Heart right ventricle (tissue), 16 donors: ENCODE measurements at places on chromosomes 1 and 21. TPM values are rescaled to one million over a fixed set of nuclear protein-coding genes. Genes with fewer than 3 reads are reported as not detected.

The HSF2BP gene
- 0.12 TPM for total RNA-seq

The DDAH1 gene
- total RNA-seq: 28.6 TPM

The PIK3C2B gene
- total RNA-seq: 16.4 TPM

The LCE1E gene
- not detected for total RNA-seq

The OR2AK2 gene
- total RNA-seq: not detected

The DIO1 gene
- total RNA-seq: not detected

The SDF4 gene
- total RNA-seq: 119 TPM

The DISP1 gene
- 3.3 TPM for total RNA-seq

The TAF13 gene
- 45.8 TPM for total RNA-seq

The TDRD10 gene
- total RNA-seq: 3.8 TPM

The ZNF593OS gene
- not detected for total RNA-seq

The OR2T29 gene
- not detected for total RNA-seq

The FMN2 gene
- total RNA-seq: not detected

The B3GALT2 gene
- total RNA-seq: 58.7 TPM

The EFNA4 gene
- 0.49 TPM for total RNA-seq

The PITHD1 gene
- 39.7 TPM for total RNA-seq

The GPR153 gene
- total RNA-seq: 1.9 TPM

The CTSS gene
- total RNA-seq: 11.9 TPM

The OR10J1 gene
- not detected for total RNA-seq

The FUBP1 gene
- 72.2 TPM for total RNA-seq

The FNDC5 gene
- 77.5 TPM for total RNA-seq

The TCHH gene
- total RNA-seq: not detected

The SPATC1L gene
- 9.8 TPM for total RNA-seq

The ILDR2 gene
- total RNA-seq: 3.1 TPM

The SLC44A3 gene
- total RNA-seq: 7.9 TPM

The HEYL gene
- 21.5 TPM for total RNA-seq

The SFN gene
- not detected for total RNA-seq

The ST6GALNAC5 gene
- not detected for total RNA-seq

The LEMD1 gene
- total RNA-seq: not detected

The FCRL6 gene
- total RNA-seq: not detected
